ENCODE measurements at places on chromosomes 2 and 18.

GRCh38 chr18:961644-962355 is 57.1 kb downstream of the ADCYAP1 start:
- DNase-seq, result peak; percentile 7

- DNase-seq, result no peak
Measured at GRCh38 chr2:112636605-112637288, 9.0 kb upstream of the SLC20A1 start.

DNA sequence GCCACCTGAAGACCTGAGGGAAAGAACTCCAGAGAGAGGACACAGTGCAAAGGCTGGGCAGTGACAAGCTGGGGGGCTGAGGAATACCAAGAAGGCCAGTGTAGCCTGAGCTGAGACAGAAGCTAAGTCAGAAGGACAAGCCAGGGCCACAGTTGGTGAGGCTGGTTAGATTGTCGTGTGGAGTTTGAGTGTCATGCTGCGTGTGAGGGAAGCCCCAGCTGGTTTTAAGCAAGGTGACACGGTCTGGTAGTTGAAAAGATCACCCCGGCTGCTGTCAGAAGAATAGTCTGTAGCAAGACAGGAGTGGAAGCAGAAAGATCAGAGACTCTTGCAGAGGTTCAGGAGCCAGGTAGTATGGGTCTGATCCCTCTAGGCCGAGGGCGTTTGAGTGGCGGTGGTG is 50.6 kb upstream of the RMDN2 start:
- no peak for DNase-seq

DNA sequence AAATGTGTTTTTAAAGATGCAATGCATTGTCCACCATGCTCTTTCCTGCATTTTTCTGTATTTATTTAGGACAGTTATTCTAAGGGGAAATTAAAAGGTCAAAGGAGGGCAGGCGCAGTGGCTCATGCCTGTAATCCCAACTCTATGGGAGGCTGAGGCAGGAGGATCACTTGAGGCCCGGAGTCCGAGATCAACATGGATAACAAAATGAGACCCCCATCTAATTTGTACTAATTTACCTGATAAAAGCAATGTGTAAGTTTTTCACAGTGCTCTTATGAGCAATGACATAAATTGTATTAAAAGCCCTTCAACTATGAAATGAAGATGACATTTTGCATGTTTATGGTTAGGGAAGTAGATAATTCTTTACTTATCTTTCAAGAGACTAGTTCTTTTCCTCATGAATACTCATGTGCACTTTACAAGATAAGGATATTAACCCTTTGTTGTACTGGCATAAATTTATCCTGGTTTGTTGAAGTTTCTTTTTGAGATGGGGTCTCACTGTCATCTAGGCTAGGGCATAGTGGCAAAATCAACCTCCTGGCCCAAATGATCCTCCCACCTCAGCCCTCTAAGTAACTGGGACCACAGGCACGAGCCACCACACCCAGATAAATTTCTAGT is 9.7 kb downstream of the HSBP1L1 start:
- DNase-seq, result no peak

GRCh38 chr2:19350678-19351401 is 7.6 kb downstream of the OSR1 start:
- DNase-seq, result no peak

- DNase-seq, result peak; percentile 13
Measured at GRCh38 chr18:14927701-14928100, 179.7 kb downstream of the ANKRD30B start.

GRCh38 chr18:42807887-42808286 is 307.6 kb downstream of the RIT2 start:
- DNase-seq, result no peak

DNA sequence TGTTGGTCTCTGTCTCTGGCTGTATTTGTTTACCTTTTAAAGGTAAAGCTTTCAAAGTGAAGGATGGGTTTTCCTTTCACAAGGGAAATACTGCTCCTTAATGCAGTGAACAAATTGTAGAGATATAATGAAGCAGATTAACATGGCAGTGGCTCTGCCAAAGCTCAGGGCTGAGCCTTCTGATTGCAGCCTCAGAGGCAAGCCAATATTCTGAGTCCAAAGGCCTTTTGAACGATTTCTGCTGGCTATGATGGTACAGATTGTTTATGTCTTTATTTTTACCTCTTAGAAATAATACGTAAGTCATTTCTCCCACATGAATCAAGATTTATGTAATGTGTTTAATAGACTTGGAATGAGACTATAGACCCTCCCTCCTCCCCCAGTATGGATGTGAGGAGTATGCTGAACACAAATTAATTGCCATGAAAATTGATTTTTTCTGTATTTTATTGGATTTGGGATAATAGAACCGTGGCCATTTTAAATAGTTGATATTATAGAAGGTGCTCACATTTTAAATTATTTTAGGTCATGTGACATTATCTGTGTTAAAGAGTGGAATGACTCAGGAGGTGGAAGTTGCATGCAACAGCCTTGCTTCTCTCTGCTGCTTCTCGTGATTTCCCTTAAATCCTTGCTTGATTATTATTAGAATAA is 772 bp downstream of the SCN2A start:
- DNase-seq, result no peak

DNA sequence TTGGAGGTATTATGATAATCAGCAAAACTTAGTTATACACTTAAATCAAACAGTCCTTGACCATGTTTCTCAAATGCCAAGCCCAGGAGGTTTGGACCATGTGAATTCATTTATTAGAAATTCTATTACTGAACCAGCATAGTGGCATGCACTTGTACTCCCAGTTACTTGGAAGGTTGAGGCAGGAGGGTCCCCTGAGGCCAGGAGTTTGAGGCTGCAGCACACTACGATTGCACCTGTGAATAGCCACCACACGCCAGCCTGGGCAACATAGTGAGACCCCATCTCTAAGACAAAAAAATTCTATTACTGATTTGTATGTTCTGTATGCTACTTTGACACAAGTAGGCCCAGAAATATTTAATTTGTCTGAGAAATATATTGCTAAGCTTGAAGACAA is 43.6 kb upstream of the FZD7 start:
- DNase-seq, result no peak

DNA sequence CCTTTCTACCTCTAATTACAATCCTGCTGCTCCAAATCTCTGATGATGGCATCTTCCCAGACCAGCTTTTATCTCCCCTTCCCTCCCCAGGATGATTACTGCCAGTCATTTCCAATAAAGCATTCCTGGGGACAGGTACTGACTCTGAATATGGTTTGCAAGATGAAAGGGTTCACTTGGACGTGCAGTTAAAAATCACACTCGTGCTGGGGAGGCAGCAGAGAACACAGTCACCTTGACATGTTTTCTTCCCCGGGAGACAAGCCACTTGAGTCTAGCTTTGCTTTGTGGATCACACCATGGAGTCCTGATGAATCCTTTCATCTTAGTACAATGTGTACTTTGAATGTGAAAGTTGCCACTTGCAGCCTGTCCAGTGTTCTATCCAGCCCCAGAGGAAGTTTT is 175.0 kb downstream of the ALPK2 start:
- DNase-seq, result no peak

- DNase-seq, result no peak
Measured at GRCh38 chr18:70229639-70230038, 24.2 kb upstream of the RTTN start.

DNA sequence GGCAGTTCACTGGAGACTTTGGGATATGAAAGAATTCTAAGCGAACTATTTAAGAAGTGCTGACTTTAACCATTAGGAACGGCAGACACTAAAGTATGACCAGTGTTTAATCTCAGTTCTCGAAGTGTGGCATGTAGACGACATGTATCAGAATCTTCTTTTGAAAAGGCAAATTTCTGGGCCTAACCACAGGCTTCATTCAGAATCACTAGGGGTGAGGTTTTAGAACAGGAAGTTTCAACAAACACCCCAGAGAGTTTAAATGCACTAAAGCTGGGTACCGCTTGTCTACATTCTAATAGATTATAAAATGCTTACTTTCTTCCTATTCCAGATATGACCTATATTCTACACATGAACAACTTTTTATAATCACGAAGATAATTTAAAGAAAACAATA is 180.3 kb downstream of the ANKRD44 start:
- DNase-seq, result no peak

- no peak for DNase-seq
Measured at GRCh38 chr2:7566382-7566881, 649.2 kb downstream of the RNF144A start.

DNA sequence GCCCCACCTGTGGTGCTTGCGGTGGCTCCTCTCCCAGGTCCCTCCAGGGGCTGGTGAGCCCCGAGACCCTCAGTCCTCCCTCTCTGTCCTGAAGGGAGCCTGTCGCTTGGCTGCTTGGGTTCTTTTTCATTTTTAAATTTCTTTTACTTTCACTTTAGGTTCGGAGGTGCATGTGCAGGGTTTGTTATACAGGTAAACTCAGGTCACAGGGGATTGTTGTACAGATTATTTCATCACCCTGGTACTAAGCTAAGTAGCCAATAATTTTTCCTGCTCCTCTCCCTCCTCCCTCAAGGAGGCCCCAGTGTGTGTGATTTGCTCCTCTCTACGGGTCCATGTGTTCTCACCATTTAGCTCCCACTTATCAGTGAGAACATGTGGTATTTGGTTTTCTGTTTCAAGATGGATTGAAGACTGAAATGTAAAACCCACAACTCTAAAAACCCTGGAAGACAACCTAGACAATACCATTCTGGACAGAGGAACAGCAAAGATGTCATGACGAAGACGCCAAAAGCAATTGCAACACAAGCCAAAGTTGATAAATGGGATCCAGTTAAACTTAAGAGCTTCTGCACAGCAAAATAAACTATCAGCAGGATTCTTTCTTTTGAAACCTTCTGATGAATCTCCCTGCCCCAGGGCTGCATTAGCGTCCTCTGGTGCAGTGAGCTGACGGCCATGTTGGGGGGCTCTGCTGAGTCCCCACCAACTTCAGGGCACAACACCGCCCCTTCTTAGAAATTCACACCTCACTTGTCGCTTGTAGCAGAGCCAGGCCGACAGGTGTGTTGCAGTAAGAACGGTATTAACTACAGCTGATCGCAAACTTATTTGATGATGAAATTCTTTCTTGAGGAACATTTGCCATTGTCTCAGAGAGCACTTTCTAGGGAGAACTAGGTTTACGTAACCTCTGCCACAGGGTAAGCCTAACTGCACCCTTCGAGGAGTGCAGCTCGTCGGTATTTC is 135.3 kb downstream of the ZNF236 start:
- DNase-seq, result no peak

- no peak for DNase-seq
Measured at GRCh38 chr18:50820901-50821520, 1.2 kb upstream of the MRO start.

DNA sequence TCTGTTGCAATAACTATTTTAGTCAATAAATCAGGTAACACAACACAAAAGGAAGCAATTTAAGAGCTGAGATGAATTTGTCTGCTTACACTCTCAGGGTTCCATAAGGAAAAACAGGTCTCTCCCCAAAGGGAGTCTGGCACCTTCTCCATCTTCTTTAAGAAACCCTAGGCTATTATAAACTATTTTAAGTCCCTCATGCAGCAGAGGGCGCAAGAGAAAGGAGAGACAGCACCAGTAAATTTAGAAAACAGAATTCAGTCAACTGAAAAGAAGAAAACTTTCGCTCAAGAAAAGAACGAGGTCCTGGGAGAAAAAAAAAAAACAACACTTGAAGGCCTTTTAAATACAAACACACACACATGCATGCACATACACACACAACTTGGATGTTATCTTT is 19.1 kb downstream of the SULT1C4 start:
- DNase-seq, result peak; percentile 7

- DNase-seq, result no peak
Measured at GRCh38 chr2:32832821-32833220, 113.9 kb upstream of the LTBP1 start.

DNA sequence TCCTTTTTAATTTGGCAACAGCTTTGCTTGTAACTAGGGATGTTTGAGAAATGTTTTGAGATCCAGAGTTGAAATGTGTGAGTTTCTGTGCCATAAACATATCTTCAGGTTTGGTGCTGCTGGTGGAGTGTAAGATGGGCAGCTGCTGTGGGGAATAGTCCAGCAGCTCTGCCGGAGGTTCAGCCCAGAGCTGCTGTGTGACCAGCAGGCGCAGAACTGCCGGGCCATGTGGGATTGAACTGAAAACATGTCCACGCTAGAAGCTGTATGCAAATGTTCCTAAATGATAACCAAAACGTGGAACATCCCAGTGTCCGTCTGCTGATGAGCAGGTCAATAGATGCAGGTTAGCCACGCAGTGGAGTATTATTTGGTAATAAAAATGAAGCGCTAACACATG is 99.6 kb downstream of the DGKD start:
- no peak for DNase-seq
